Activated CD4-positive, CD25-positive, alpha-beta regulatory T cell treated with anti-CD3 and anti-CD28 coated beads, Interleukin-2, amount 50 U/mL, for 16 hours (primary cell): ENCODE measurements at places on chromosomes 2 and 18.

GRCh38 chr2:36408198-36408703, 52.7 kb downstream of the CRIM1 start:
- no peak for DNase-seq

GRCh38 chr18:57583297-57583835, 3.1 kb downstream of the FECH start:
- no peak for DNase-seq

GRCh38 chr2:62653582-62654422, 51.7 kb upstream of the EHBP1 start:
- no peak for DNase-seq

DNA sequence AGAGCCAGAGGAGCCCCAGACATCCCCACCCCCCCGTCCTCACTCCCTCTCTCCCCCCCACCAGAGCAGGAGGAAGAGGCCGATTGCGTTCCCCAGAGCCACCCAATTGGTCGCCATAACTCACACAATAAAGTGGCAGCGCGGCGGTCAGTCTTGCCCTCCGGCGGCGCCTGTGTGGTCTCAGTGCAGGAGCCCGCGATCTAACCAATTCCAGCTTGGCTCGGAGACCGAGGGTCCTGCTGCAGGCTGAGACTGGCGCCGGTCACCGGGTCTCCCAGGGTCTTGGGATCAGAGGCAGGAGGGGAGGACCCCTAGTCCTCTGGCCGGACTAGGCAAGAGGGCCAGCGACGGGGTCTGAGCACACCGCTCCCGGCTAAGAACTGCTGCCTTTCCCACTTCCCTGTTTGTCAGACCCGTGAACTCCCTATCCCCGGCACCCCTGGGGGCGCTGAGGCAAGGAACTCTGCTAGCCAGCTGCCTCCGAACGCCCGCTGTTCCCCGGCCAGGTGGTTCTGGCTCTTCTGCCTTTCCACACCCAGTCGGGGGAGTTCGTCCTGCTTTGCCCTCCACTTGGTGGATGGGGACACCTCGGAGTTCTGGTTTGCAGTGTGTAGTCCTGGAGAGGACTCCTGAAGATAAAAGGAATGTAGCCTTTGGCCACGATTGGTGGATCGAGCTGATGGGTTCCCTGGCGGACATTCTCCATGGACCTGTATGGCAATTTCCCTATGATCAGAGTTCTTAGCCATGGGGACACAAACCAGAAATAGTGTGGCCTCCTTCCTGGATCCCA, 1.0 kb upstream of the HOXD12 start:
- no peak for DNase-seq

DNA sequence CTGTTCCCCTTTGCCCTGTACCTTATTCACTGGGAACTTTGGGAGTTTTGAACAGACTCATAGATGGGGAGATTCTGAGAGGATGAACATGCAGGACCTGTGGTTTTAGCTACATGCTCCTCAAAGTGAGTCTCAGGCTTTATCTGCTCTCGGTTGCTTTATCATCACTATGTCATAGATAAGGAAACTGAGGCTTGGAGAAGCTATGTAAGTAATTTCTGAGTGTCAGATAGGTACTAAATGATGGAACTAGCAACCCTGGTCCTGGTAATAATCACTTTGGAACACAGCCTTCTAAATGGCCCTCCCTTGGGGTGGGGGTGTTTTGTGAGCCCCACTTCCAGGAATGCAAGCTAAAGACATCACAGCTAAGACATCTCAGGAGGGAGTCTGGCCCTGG, 186.2 kb upstream of the MEX3C start:
- no peak for DNase-seq

DNA sequence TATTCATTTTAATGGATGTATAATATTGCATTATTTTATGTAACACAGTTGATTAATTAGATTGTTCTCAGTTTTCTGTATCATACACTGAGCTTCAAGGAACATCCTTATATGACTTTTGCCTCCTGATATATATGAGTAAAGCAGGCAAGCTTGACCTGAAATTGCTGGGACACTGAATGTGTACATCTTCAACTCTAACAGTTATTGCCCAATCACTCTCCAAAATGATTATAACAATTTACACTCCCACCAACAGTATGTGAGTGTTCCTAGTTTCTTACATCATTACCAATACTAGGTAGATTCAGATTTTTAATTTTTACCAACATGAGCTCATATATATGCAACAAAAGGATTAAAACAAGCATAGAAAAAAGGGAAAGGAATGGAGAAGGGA, 379.4 kb downstream of the SETBP1 start:
- DNase-seq: no peak

DNA sequence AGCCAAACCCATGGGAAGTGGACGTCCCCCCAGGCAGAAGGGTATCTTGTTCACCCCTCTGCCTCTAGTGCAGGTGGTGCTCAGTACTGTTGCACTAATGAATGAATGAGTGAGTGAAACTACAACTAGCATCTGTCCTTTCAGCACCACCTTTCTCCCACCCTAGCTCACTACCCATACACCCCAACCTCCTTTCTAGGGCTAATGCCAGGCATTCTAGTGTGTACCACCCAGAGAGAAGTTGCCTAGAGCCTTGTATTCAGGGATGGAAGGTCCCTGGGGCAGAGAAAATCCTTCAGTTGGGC, 22.5 kb downstream of the CCT7 start:
- no peak for DNase-seq

- no peak for DNase-seq
Measured at GRCh38 chr2:193818801-193819499, 1624.2 kb upstream of the TMEFF2 start.

- no peak for DNase-seq
Measured at GRCh38 chr18:8771930-8772329, 66.6 kb downstream of the MTCL1 start.

- DNase-seq: no peak
Measured at GRCh38 chr2:69292256-69292655, 94.8 kb downstream of the GFPT1 start.

DNA sequence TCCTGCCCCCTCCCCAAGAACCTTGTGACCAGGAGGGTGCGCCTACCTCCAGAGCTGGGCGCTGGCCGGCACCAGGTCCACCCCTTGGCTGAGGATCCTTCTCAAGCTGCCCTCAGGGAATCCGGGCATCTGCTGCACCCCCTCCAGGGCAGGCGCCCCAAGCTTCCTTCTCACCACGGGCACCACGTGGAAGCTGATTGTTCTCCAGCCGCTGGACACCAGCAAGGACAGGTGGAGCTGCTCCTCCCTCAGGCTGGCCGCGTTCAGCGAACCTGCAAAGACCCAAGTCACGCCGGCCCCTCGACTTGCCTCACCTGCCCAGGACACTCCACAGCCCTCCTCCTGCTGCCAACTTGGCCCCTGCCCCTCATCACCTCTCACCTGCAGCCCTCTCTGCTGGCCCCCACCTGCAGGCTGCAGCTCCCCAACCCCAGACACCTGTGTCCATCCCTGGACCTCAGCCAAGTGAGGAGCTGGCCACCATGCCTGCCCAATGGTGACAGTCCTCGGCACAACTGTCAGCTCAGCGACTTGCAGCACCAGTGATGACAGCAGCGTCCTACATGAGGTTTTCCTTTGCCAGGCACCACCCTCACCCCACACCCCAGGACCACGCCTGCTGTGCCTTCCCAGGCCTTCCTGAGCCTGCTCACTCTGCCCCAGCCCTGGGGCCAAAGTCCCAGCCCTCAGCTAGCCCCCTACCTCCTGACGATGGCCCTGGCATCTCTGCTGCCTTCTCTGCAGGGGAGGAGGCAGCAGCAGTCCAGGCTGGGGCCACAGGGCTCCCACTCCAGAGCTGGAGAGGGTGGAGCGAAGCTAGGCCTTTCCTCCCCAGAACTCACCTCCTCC, 4.2 kb downstream of the MAB21L4 start:
- no peak for DNase-seq
